CD4-positive, alpha-beta T cell (primary cell): ENCODE measurements at places on chromosomes 11 and 22. TPM values are rescaled to one million over a fixed set of nuclear protein-coding genes. Genes with fewer than 3 reads are reported as not detected.

GRCh38 chr11:69552951-69553350 lies 71.5 kb downstream of the LINC01488 start:
- H3K4me1 ChIP-seq: peaks cover 9% of the 10 kb centered on the region
- no peak for DNase-seq
- H3K4me3 ChIP-seq: no peak overlapping the region
- H3K36me3 ChIP-seq: no peaks in the 10 kb centered on the region
- H3K27me3 ChIP-seq: no peaks in the 10 kb centered on the region

DNA sequence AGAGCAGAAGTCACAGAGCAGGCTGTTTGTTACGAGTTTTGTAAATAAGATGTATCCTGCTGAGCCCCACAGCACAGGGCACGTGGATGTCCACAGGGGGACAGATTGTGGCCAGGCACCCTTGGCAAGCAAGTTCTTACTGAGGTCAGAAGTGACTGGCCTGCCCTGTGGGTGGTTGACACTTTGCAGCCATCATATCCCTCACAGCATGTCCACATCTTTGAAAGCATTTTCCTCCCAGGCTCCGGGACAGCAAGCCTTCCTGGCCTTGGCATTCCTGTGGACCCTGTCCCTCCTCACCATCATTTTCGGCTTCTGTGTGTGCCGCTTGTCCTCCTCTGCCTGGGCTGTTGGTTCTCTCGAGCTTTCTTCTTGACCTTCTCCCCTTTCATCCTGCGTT lies 189.5 kb downstream of the TBC1D22A start:
- H3K27me3 ChIP-seq: no peaks in the 10 kb centered on the region
- no peak overlapping the region for H3K4me3 ChIP-seq
- H3K4me1 ChIP-seq: no peaks in the 10 kb centered on the region
- H3K36me3 ChIP-seq: peaks cover 34% of the 10 kb centered on the region
- no peak for DNase-seq

GRCh38 chr11:67633758-67634365 lies 4.1 kb upstream of the NUDT8 start:
- no peak for DNase-seq
- H3K4me3 ChIP-seq: no peak overlapping the region
- no peak overlapping the region for H3K27ac ChIP-seq
- peaks cover 19% of the 10 kb centered on the region for H3K4me1 ChIP-seq
- H3K36me3 ChIP-seq: no peaks in the 10 kb centered on the region

DNA sequence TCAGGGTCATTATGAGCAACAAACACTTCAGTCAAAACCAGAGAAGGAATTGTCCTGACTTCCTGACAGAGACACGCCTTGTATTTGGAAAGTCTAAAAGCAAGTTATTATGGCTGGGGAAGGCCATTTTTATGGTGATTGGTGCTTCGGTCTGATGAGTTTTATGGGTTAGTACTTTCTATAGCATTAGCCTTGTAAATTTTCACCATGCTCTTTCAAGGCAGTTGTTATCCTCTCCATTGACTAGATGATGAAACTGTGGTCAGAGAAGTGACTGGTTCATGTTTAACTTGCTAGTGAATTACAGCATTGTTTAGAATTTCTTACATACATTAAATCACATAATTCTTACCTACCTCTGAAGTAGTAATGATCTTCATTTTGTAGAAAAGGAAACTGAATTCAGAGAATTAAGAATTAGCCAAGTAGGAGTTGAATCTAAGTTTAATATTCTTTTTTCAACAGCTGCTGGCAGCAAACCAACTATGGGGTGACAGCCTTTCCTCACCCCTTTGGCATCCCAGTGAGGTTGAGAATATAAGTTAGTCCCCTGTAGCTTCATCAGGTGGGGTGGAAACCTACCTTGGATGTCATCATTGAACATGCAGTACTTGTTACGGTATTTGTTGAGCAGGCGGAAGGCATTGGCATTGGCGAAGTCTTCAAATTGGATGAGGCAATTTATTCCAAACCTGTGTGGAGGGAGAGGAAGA lies 90.0 kb downstream of the CCDC81 start:
- no peak overlapping the region for H3K4me3 ChIP-seq
- no peak overlapping the region for H3K27ac ChIP-seq
- H3K36me3 ChIP-seq: no peaks in the 10 kb centered on the region

DNA sequence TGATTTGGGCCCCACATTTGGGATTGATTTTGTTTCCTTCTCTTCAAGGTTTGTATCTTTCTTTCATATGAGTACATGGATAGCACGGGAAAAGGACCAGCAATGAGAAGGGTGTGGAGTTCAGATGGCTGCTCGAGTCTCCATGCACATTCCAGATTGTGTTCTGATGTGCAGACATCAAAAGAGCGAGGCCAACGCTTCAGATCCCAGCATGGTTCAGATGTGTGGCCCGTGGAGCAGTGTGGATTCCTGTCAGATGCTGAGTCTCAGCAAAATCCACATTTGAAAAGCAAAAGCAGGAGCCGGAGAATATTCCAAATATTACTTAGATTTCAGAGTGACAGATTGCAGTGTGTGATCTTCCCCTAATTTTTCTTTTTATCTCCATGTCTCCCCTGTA lies 219.4 kb downstream of the DBX1 start:
- H3K36me3 ChIP-seq: no peaks in the 10 kb centered on the region
- no peaks in the 10 kb centered on the region for H3K27me3 ChIP-seq
- H3K4me3 ChIP-seq: no peak overlapping the region
- DNase-seq: no peak
- H3K4me1 ChIP-seq: no peaks in the 10 kb centered on the region

- H3K4me3 ChIP-seq: no peak overlapping the region
- H3K27me3 ChIP-seq: no peaks in the 10 kb centered on the region
- peaks cover 6% of the 10 kb centered on the region for H3K4me1 ChIP-seq
- DNase-seq: no peak
These were observed 25.4 kb downstream of the FXYD6 start for GRCh38 chr11:117851106-117851505.

- H3K4me3 ChIP-seq: no peak overlapping the region
- H3K36me3 ChIP-seq: peaks cover 13% of the 10 kb centered on the region
- no peak for DNase-seq
- H3K4me1 ChIP-seq: no peaks in the 10 kb centered on the region
These were observed 20.8 kb upstream of the GAB2 start for GRCh38 chr11:78438298-78438975.

DNA sequence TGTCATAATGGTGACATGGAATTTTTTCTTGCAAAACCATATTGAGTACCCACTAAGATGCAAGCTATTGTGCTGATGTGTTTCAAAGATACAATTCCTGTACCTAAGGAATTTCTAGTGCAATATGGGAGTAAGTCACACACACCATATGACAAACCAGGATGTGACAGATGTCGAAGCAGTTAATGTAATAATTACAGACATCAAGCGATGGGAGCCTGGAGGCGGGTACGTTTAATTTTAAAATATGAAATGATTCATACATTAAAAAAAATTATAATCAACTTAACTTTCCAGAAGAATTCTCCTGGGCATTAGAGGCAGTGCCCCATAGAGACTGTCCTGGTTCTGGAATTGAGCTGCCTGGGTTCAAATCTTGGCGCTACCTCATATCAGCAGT lies 6.0 kb downstream of the SYCE3 start:
- no peak overlapping the region for H3K4me3 ChIP-seq
- no peaks in the 10 kb centered on the region for H3K36me3 ChIP-seq
- no peaks in the 10 kb centered on the region for H3K4me1 ChIP-seq
- H3K27me3 ChIP-seq: no peaks in the 10 kb centered on the region
- H3K27ac ChIP-seq: no peak overlapping the region

GRCh38 chr11:21323617-21324016 lies 654.2 kb downstream of the NELL1 start:
- no peak overlapping the region for H3K27ac ChIP-seq
- H3K36me3 ChIP-seq: no peaks in the 10 kb centered on the region
- H3K4me1 ChIP-seq: no peaks in the 10 kb centered on the region
- DNase-seq: no peak
- no peak overlapping the region for H3K4me3 ChIP-seq

DNA sequence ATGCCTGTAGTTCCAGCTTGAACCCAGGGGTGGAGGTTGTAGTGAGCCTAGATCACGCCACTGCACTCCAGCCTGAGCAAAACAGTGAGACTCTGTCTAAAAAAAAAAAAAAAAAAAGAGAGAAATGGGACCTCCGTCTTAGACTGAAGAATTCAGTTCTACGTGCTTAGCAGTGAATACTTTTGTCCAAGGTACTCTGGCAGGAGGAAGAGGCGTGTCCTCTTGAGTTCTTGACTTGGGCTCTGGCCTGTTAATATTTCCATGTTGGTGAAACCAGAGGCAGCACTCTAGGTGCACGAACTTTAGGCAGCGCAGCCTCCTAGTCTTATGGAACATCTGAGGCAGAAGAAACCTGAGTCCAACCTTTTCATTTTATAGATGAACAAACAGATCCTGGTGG lies 2.4 kb downstream of the HMBS start:
- peaks cover 4% of the 10 kb centered on the region for H3K36me3 ChIP-seq
- peaks cover 30% of the 10 kb centered on the region for H3K4me1 ChIP-seq
- H3K27me3 ChIP-seq: no peaks in the 10 kb centered on the region
- no peak overlapping the region for H3K4me3 ChIP-seq

DNA sequence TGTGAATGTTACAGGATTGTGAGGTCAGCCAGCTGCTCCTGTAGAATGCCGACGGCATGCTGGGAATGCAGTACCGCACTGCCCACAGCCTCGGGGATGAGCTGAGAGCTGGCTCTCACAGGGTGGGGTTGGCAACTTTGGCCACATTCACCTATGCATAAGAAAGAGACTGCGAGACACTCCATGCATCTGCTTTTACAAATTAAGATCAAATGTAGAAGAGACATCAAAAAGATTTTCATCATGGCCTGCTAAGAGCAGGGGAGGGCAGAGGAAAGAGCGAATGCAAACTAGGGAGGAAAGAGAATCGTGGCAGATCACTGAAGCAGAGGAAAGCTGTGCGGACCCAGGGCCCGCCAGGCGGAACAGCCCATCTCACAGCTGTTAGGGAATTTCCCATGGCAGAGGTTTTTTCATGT lies 49.8 kb upstream of the SPATA19 start:
- H3K36me3 ChIP-seq: no peaks in the 10 kb centered on the region
- H3K4me1 ChIP-seq: no peaks in the 10 kb centered on the region
- peaks cover 3% of the 10 kb centered on the region for H3K27me3 ChIP-seq
- DNase-seq: no peak
- H3K27ac ChIP-seq: no peak overlapping the region

DNA sequence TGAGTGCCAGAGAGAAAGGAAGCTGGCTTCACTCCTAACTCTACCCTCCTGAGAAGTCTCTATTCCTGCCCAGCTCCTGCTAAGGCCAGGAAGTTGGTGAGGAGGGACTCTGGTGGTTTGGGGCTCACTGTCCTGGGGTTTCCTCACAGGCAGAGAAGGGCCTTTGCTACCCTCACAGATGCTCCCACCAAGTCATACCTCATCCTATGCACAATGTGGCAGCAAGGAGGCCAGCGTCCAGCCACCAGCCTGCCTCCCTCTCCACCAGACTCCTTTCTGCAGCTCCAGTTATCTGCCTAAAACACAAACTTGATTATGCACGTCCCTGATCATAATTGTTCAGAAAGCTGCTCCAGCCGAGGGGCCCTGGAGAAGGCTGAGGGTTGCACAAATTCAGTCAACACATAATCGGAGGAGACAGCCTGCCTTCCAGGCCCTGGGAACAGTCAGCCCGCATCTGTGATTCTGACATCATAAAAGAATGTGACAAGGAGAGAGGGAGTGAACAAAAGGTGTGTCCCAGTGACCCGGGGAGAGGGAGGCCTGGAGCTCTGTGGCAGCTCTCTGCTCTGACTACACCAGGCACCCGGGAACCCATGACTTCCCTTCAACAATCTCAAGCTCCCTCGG lies 28.8 kb downstream of the DKK3 start:
- no peak for DNase-seq
- H3K36me3 ChIP-seq: no peaks in the 10 kb centered on the region
- H3K27ac ChIP-seq: no peak overlapping the region
- no peak overlapping the region for H3K4me3 ChIP-seq

DNA sequence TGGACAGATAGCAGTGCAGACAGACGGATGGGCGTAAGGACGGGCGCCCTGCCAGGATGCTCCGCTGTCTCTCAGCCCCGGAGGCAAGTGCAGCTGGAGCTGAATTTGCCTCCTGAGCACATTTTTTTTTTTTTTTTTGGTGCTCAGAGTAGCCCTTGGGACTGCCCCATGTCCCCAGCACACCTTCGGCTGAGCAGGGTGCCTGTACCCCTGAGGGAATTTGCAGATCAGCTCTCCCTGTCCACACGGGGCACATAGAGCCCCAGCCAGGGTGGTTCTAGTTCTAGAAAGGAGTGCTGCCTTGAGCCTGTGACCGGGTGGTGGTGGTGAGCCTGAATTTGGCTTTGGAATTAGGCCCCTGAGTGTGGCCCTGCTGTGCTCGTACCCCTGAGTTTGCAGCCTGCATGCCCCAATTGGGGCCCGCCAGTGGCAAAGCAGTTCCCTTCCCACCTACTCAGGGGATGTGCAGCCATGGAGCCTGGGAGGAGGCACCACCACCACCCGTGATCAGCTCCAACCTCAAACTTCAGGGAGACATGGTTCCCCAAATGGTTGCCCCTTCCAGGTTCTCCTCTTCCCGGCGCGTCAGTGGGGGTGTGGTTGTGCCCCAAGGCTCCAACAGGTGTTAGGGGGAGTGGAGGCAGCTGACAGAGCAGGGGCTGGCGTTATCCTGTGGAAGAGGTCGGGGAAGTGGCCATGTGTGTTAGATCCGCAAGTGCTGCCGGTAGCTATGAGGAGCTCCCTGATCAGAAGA lies 1232.7 kb downstream of the BRD1 start:
- H3K27me3 ChIP-seq: no peaks in the 10 kb centered on the region
- no peak overlapping the region for H3K4me3 ChIP-seq
- no peaks in the 10 kb centered on the region for H3K4me1 ChIP-seq
- H3K36me3 ChIP-seq: no peaks in the 10 kb centered on the region

The PDXP gene
- 1.5 TPM for total RNA-seq

The TRIM49 gene
- not detected for total RNA-seq

The RFPL3 gene
- not detected for total RNA-seq

The PGA5 gene
- not detected for total RNA-seq

The SMIM35 gene
- total RNA-seq: 0.08 TPM

The GPR83 gene
- not detected for total RNA-seq

The FREY1 gene
- total RNA-seq: 6.0 TPM
